ENCODE measurements at places on chromosomes 6 and 20. TPM values are rescaled to one million over a fixed set of nuclear protein-coding genes. Genes with fewer than 3 reads are reported as not detected.

GRCh38 chr6:89886378-89887120 lies 7.7 kb upstream of the GJA10 start:
- no peak for DNase-seq

- no peak for DNase-seq
Observed at GRCh38 chr6:168886964-168887363, 366.7 kb downstream of the THBS2 start.

- DNase-seq, result peak; percentile 89
Observed at GRCh38 chr20:57657535-57658446, 37.6 kb upstream of the ZBP1 start.

DNA sequence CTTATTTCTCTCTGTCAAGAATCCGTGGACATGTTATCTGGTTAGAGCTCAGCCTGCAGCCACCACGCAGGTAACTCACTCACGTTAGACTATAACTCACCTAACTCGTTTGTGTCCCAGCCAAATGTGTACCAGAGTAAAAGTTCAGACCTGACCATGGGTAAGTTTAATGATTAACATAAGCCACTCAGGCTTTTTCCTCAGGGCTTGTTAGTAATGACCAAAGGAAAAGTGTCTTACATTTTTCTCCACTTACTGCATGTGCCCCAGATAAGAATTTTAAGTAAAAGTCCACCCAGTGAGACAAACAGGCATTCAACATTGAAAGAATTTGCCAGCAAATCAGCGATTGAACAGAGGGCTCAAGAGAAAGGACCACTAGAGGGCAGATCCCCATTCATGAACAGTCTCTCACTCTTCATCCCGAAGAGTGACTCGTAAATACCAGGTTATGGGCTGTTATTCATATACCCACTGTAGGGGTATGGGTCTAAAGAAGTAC lies at the start of gene PKHD1:
Gene PKHD1, minus strand, starts transcription at position 116 of the 502 bp plus-strand sequence. CDS start 2,680 bp downstream, outside the sequence.
- DNase-seq, result peak; percentile 43

DNA sequence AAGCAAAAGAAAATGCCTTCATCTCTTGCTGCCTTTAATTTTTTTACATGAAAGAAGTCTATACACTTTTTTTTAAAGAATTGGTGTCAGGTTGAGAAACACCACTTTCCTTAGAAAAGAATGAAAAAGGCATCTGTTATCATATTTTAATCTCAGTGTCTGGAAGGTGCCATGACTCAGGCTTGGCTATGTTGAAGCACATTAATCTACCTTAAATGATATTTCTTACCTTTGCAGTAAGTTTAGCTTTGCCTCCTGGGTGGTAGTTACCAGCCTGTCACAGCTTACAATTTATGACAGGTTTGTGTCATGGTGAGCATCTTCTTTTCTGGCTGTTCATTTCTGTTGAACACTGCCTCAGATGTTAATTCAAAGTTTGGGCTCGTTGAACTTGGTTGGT lies 95.3 kb downstream of the RTN4IP1 start:
- no peak for DNase-seq

- no peak for DNase-seq
Observed at GRCh38 chr6:135555550-135555949, 58.0 kb upstream of the AHI1 start.

DNA sequence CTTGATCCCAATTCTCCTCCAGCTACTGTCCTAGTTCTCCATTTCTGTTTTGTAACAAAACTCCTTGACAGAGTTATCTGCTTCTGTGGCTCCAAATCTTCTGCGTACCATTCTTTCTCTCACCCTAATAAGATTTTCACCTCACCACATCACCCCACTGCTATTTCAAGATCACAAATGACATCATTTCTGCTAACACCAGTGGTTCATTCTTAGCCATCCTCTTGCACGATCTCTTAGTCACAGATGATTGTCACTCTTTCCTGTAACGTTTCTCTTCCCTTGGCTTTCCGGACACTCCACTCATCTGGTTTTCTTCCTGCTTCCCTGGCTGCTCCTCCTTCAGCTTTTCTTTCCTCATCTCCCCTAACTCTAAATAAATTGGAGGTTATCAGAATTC lies 56.8 kb upstream of the FABP7 start:
- DNase-seq, result no peak

GRCh38 chr6:132643547-132643946 lies 15.4 kb downstream of the TAAR1 start:
- DNase-seq, result no peak

- DNase-seq, result no peak
Observed at GRCh38 chr6:146027586-146028251, 1.1 kb upstream of the GRM1 start.

DNA sequence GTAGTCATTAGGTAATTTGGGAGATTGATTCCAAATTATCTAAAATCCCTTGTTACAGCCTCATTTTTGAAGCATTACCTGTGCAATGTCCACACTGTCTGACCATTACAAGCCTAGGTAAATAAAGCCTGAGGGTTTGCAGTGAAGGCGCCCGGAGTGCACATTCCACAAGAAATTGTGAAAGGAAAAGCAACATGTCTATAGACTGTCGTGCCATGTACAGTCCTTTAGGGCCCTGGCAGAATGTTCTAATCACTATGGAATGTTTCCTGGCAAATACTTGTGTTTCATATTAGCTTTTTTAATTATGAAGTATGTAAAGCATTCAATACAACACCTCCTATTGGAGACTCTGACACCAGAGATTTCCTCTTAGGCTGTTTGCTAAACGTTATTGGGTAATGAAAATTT lies 28.9 kb downstream of the PREP start:
- DNase-seq, result peak; percentile 79

DNA sequence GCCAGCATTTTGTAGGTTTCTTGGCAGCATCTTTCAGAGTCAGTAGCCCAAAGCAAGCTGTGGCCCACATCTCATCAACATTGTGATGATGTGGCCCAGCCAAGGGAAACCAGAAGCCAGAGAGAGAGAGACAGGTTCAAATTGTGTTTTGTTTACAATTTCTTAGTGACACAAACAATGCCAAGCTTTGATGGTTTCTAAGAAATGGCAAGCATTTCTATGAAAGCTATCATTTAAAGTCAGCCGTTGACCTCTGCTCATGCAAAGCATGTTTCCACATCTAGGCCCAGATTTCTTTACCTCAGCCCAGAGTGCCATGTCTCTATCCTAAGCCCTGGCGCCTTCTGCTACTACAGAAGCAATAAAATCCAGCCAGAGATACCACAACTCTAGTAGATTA lies 32.9 kb downstream of the GCM1 start:
- DNase-seq, result no peak

DNA sequence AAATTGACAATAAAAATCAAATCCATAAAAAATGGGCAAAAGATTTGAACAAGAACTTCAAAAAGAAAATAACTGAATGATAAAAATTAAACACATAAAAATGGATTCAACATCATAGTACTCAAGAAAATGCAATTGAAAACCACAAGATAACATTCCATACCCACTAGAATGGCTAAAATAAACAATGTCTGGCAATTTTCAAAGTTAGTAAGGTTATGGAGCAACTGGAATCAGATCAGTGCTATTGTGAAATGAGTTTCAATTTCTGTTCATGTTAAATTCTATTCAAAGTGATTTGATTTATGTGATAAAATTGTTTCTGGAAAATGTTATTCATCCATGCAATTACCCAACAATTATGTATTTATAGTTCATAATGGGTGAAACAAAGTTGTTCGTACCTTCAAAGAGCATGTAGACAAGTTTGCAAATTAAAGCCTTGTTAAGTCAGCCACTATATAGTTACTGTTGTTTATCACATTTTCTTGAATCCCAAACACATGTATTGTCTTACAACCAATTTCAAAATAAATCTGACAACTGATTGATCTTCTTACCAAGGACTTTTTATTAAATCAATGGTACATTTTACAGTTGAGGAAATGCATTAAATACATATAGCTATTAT lies 151.5 kb upstream of the CENPW start:
- peak; percentile 74 for DNase-seq

DNA sequence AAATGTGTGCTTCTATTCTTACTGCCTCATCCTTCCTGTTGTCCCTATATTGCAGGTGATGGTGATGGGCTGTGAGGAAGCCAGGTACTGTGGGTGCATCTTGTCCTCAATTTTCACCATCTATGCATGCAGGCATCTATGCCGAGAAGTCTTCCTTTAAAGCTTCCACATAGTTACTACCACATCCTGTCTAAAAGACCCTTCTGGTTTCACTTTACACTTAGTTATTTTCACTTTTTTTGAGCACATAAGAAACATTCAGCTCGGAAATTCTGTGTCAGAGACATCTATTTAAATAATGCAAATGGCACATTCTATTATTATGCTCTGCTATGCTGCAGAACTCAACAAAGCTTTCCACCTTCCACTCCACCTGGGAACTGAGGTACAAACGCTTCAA lies 28.2 kb upstream of the FABP7 start:
- no peak for DNase-seq

- no peak for DNase-seq
Observed at GRCh38 chr20:18571578-18571977, 4.3 kb downstream of the SMIM26 start.

- no peak for DNase-seq
Observed at GRCh38 chr6:131042664-131043063, 20.4 kb downstream of the EPB41L2 start.

DNA sequence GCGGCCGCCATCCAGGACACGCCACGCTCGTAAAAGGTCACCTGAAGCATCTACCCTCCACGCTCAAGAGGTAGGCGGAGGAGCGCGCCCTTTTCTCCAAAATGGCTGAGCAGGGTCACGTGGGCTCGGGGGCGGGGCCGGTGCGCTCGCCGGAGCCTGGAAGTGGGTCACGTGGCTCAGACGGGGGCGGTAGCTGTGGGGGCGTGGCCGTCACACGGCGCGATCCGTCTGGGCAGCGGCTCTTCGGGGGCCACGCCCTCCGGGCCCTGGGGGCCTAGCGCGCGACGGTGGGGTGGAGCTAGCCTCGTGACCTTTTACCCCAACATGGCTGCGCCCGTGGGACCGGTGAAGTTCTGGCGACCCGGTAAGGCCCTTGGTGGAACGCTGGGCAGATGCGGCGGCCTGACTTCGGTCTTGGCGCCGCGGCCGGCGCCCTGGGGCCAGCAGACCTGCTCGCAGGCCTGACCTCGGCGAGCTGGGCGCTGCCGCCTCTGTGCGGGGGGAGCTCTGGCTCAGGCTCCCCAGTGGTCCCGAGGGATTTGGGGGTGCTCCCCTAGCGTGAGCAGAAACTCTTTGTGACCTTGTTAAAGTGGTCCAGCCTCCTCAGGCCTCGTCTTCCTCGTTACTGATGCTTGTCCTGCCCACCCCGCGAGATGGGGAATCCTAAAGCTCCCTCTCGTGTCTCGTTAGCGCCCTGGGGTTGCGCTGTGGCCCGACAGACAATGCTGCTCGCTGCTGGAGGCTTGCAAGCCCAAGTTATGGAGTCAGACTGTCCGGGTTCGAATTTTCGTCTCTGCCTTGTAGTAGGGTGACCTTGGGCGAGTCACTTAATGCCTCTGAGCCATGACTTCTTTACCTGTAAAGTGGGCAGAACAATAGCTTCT lies at the start of gene DHX35:
Gene DHX35, plus strand, starts transcription at position 301 of the 884 bp plus-strand sequence. Its CDS starts 24 bp downstream, at position 325.
- DNase-seq, result peak; percentile 95

- no peak for DNase-seq
Observed at GRCh38 chr20:49561256-49561655, 6.7 kb downstream of the PTGIS start.

GRCh38 chr6:136333824-136334464 lies 44.3 kb upstream of the BCLAF1 start:
- no peak for DNase-seq

GRCh38 chr6:144174006-144174405 lies 23.7 kb downstream of the STX11 start:
- no peak for DNase-seq

- DNase-seq, result no peak
Observed at GRCh38 chr6:150203871-150204545, 61.2 kb downstream of the PPP1R14C start.

GRCh38 chr6:26268659-26269402 lies 96.2 kb upstream of the BTN3A2 start:
- peak; percentile 84 for DNase-seq

DNA sequence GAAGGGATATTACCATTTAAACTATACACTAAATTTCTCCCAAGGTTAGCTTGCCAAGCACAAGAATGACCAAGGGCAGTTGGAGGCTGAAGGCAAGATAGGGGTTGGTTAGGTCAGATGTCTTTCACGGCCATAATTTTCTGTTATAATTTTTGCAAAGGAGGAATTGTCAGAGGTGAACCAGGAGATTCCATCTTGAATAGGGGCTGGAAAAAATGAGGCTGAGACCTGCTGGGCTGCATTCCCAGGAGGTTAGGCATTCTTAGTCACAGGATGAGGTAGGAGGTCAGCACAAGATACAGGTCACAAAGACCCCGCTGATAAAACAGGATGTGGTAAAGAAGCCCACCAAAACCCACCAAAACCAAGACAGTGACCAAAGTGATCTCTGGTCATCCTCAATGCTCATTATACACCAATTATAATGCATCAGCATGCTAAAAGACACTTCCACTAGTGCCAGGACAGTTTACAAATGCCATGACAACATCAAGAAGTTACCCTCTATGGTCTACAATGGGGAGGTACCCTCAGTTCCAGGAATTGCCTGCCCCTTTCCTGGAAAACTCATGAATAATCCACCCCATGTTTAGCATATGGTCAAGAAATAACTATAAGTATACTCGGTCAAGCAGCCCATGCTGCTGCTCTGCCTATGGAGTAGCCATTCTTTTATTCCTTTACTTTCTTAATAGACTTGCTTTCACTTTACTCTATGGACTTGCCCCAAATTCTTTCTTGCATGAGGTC lies 371.8 kb upstream of the SULF2 start:
- DNase-seq, result no peak

DNA sequence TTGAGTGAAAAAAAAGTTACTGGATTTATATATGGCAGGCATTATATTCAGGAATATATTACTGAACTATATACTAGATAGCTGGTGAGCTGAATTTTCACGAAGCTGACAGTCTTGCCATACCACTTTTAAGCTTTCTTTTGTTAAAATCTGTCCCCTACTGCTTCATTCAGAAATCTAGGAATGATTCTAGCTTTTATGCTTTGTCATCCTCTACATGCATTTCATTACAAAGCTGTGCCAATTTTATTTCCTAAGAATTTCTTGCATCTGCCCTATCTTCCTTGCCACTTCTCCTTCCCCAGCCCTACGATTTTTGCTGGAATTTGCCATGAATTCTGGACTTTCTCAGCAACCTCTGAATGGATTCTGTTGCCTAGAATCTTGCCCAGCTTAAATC lies 158.5 kb upstream of the ADGRB3 start:
- no peak for DNase-seq

- no peak for DNase-seq
Observed at GRCh38 chr6:32291543-32291942, 67.7 kb upstream of the NOTCH4 start.

- DNase-seq, result no peak
Observed at GRCh38 chr6:20658053-20658452, 123.8 kb downstream of the CDKAL1 start.

GRCh38 chr6:115634131-115634530 lies 426.6 kb downstream of the FRK start:
- DNase-seq, result no peak

- DNase-seq, result peak; percentile 52
Observed at GRCh38 chr6:129744201-129744879, 34.4 kb upstream of the ARHGAP18 start.

Gene CD109
- 273 TPM for total RNA-seq

Gene CAP2
- total RNA-seq, result 7.2 TPM

Gene RAET1G
- 6.3 TPM for total RNA-seq

Gene UNC5CL
- total RNA-seq, result 0.50 TPM

Gene INSM1
- not detected for total RNA-seq

Gene GPLD1
- total RNA-seq, result 0.33 TPM

Gene LINC00237
- total RNA-seq, result not detected

Gene BRPF3
- 16.2 TPM for total RNA-seq

Gene RUNX2
- total RNA-seq, result 5.4 TPM

Gene GMPR
- total RNA-seq, result 0.83 TPM

Data from mammary epithelial cell (primary cell).